ENCODE measurements at places on chromosomes 4 and X.
A peak's percentile ranks its signal among the peaks of the same experiment; 100 is the strongest.

DNA sequence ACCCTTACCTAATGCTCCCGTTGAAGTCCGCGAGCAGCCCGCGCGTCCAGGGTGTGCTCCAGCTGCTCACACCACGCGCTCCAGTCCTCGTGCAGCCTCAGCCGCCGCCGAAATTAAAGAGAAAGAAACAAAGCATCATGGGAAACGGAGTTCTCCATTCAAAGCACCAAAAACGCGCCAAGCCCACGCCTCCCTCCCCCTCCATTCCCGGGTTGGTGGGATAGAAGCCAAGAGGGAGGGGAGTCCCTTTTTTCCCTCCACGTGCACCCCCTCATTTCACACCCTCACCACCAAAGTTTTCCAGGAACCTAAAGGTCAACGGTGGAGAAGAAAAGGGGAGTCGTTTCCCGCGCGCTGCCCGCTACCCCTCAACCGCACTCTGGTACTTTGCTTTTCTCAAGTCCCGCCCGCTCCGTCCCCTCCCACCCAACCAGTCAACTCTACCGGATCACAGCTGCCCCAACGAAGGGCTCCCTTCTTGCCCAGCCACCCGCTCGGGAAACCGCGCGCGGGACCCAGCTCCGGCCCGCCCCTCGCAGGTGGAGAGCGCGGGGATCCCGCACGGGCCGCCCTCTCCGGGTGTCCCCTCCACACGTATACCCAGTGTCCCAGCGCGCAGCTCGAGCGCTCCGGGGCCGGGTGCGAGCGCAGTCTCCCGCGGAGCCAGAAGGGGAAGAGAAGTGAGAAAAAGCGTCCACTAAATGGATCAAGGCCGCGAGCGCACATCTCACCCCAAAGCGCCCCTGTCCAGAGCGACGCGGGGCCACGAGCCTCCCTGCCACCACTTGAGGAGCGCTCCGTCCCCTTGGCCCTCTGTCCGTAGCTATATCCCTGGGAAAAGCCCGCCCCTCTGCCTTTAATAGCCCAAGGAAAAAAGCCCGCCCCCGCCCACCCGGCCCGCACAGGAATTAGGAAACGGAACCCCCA lies 65.1 kb upstream of the CCDC160 start:
- peak; percentile 82 for DNase-seq

DNA sequence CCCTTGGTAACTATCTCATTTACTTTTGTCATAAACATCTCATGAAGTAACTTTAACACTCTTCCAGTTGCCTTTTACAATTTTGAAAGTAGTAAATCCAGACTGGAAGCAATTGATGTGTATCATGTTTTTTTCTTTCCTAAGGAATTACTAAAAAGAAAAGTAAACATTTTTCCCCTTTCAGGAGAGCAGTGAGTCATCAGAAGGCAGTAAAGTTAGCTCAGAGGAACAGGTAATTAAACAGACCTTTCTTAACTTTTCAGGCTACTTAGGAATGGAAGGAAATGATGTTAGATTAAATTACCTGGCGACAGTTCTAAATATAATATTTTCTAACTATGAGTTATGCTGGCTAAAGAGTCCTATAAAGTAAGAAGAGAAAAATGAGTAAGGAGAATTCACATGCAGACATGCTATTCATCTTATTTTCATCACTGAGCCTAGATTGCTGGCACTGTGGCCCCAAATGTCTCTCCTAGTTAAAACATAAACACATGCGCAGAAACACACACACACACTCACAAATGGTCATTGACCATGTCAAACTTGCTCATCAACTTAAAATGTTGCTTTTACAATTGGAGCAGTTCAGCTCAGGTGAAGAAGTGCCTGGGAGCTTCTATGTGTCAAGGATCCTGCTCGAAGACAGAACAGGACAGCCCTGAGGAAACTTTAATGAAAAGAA lies 9.3 kb downstream of the DMP1 start:
- DNase-seq, result no peak

- DNase-seq, result no peak
Observed at GRCh38 chrX:43592597-43592996, 63.5 kb upstream of the MAOA start.

- DNase-seq, result no peak
Observed at GRCh38 chr4:60588556-60588955, 611.6 kb upstream of the ADGRL3 start.

- no peak for DNase-seq
Observed at GRCh38 chrX:132470831-132471230, 18.0 kb downstream of the MBNL3 start.

DNA sequence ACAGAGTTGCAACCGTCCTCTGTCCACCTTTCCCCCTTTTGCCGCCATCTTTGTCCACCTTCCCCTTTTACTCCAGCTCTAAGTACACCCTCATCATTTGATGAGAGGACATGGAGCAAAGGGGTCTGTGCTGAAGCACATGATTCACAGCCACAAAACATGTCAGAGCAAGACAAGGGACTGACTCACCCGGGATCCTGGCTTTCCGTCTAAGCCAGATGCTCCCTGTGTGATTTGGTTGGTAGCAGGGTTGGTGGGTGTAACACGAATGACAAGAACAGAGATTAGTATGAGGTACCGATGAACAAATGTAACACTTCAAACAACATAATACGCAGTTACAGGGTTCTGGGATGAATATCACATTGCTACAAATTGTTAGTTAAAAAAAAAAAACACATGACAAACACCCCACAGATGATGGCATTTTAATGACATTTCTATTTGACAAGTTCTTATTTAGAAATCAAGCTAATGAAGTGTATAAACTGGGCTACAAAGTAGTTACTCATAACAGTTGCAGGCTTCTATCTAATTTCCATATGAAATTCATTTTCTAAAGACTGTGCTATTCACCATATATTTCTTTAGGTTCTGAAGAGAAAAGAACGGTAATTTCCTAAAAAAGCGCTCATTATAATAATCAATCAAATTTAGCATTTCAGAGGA lies 71.4 kb upstream of the ETNPPL start:
- DNase-seq, result peak; percentile 13

DNA sequence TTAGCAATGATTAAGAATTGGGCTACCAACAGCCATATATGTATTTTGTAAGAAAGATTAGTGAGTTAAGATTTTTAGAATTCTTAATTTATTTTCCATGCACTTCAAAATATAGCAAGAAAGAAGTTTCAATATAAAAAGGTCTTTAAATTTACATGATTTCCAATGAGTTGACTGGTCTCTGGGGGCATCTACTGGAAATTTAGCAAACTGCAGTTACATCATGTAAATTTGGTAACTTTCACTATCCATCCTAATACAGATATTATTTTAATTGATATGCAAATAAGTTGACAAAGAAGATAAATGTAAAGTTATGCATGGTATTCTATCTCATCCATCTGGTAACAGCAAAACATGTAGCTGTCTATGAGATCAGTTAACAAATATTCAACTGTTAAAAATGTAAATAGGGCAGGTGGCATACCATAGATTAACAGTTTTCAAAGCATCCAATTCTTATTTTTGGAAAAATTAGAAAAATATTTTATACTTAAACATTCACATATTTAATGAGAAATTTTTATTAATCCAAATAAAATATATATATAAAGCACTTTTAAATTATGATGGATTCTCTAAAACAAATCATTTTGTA lies 29.1 kb downstream of the TTC29 start:
- no peak for DNase-seq

DNA sequence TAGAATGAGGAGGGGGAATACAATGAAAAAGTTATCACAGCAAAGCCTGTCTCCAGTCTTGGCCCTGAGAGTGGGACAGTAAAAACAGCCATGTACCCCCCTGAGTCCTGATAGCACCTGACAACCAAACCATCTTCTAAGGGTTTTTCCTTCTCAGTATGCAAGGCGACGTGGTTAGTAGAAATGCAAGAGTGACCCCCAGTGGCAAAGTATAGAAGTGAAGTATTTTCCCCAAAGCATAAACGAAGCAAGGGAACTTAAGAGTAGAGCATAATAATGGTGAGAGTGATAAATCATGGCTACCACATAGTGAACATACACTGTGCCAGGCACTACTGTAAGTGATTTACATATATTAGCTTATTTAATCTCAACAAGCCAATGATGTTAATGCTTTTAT lies 52.8 kb downstream of the FAM47C start:
- DNase-seq, result peak; percentile 39

DNA sequence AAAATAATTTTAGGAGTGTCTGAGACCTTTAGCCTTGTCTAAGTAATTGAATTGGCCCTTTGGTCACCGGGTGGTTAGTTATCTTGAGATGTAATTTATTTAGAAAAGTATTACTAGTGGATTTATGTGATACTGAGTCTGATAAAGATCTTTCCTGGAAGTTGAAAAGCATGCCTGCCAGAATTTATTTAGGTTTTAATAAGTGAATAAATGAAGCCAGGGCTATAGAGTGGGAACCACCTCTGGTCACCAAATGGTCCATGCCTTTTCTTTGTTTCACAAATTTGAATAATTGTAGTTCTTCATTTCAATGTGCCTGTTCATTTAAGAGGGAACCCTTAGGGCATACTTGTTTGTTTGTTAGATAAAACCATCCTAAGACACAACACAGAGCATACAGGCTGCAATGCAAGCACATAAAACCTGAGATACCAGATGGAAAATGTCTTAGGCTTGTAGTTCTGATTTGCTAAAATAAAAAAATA lies 627.8 kb downstream of the ADGRL3 start:
- no peak for DNase-seq

- no peak for DNase-seq
Observed at GRCh38 chr4:6270636-6271121, 1.0 kb downstream of the WFS1 start.

GRCh38 chr4:165201806-165202205 lies 5.6 kb upstream of the KLHL2 start:
- DNase-seq, result no peak

GRCh38 chr4:123924536-123924935 lies 527.9 kb downstream of the SPRY1 start:
- DNase-seq, result no peak

DNA sequence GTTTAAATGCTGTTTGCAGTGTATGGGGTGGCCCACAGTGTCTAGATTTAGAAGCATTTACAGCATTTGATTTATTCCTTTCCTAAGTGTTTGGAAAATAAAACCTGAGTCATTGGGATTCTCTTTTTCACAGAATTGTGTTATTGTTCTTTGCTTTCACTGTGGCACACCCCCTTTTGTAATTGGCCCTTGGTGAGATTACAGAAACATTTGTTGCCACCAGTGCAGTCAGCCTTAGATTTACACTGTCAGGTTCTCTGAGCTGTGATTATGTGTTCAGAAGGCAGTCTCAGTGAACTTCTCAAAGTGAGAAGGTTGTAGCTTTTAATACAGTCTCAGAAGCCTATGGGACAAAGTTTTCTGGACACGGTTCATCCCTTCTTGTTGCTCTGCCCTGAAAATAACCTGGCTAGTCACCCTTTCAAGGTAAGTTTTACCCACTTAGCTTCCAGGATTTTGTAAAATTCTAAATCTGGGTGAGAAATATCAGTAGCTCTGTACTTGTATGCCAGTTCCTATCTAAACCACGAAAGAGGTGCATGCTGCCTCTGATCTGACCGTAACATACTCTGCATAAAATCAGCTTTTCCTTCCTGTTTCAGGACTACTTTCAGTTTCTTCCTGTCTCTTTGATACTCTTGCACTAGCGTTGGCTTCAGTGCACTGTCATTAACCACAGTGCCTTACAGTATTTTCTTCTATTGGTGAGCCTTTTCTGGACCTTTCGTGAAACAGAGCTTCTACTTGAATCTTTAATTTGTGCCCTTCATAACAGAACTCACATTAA lies 12.6 kb downstream of the RUFY3 start:
- no peak for DNase-seq

- no peak for DNase-seq
Observed at GRCh38 chr4:104966349-104967033, 180.2 kb upstream of the TET2 start.

- no peak for DNase-seq
Observed at GRCh38 chrX:46994096-46994495, 81.9 kb downstream of the JADE3 start.

- no peak for DNase-seq
Observed at GRCh38 chr4:26126994-26127393, 193.8 kb upstream of the RBPJ start.

DNA sequence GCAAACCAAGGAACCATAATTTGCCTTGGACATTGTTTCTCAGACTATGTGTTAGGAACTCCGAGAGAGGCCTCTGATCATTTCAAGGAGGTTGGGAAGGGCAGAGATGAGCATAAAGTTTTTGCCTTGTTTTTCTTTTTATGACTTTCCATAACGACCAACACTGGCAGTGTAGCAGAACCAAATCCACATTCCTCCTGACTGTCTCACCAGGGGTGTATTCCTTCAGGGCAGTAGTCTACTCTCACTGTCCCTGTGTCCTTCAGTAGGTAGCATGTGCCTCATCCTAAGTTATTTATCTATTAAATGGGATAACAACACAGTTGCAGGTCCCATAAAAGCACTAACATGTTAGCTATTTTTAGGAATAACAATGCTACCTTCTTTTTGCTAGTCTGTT lies 20.8 kb downstream of the EGFL6 start:
- DNase-seq, result no peak

DNA sequence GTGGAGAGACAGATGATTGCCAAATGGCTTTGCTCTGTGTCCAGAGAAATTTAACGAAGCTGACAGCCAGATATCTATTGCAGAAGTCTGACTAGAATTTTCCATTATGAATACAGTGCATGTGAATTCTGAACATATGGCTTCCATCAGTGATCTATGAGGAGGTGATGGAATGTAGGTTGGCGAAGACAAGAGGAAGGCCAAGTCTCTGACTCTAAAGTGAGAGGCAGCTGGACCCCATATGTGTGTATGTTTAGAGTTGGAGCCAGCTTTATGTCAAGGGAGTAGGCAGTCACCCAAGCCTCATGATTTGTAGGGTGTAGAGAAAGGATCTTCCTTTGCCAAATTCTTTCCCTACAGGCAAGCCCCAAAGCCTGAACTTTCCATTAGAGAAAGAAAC lies 76.2 kb upstream of the TEX13D start:
- DNase-seq, result no peak

DNA sequence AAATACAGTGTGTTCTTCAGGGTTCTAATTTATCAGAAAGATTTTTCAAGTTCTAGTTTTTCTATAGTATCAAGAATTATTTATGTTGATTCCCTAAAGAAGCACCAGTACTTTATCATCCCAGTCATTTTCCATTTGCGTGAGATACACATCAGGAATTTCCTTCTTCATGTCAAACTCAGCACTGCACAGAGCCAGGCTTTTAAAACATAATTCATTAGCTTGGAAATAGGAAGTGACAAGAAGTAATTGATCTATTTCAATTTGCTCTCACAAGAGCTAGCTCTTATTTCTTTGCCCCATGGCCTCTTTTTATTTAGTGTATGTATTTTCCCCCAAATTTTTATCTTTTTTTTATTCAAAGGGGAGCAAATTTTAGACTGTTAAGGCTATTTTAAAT lies 13.0 kb upstream of the SLC10A4 start:
- no peak for DNase-seq

- no peak for DNase-seq
Observed at GRCh38 chrX:43717161-43717560, 61.1 kb downstream of the MAOA start.

- no peak for DNase-seq
Observed at GRCh38 chr4:158159054-158159717, 13.6 kb downstream of the GASK1B start.

DNA sequence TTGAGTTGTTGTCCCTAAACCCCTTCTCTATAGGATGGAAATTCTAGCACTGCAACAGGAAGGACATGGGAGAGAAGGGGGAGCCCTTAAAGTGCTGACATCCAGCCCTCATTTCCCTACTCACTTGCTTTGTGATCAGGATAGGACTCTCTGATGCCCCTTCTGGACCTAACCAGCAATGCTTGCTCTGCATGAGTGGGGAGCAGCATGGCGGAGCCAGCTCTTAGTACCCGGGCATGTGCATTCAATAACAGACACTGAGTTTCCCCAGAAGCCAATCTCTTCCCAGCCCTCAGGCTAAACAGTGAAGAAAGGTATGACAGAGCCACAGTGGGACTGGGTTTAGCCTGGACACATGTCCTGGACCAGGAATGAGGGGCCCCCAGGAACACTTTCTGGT lies 14.0 kb downstream of the SOD3 start:
- DNase-seq, result no peak

Measured in ELF-1 (cell line).